Activated naive CD4-positive, alpha-beta T cell treated with anti-CD3 and anti-CD28 coated beads, Interleukin-2, amount 10 ng/mL, durations not matched to agents 5 hours and 36 hours (primary cell): ENCODE measurements at places on chromosomes 2 and 18. TPM values are rescaled to one million over a fixed set of nuclear protein-coding genes. Genes with fewer than 3 reads are reported as not detected.

The C2orf15 gene
- total RNA-seq = 0.79 TPM

The EIF4E2 gene
- 72.2 TPM for total RNA-seq

The TEX51 gene
- total RNA-seq = not detected

The GALNT3 gene
- total RNA-seq = 8.5 TPM

The RSAD2 gene
- total RNA-seq = 12.9 TPM

The CPO gene
- total RNA-seq = not detected

The EPB41L3 gene
- 6.9 TPM for total RNA-seq

The AGXT gene
- not detected for total RNA-seq

The MLPH gene
- not detected for total RNA-seq

The KATNAL2 gene
- total RNA-seq = 0.82 TPM

The NT5DC4 gene
- not detected for total RNA-seq

The SERPINB12 gene
- not detected for total RNA-seq

The TRIM54 gene
- total RNA-seq = not detected

The UGT1A10 gene
- not detected for total RNA-seq

The NRP2 gene
- total RNA-seq = 19.2 TPM

The FLACC1 gene
- 5.5 TPM for total RNA-seq

The LYPD6 gene
- total RNA-seq = not detected
